ENCODE measurements at places on chromosomes 2 and 18. TPM values are rescaled to one million over a fixed set of nuclear protein-coding genes. Genes with fewer than 3 reads are reported as not detected.

- peak overlapping the region; percentile 65 for H3K27ac ChIP-seq
- peak overlapping the region; percentile 50 for H3K4me3 ChIP-seq
- H3K27me3 ChIP-seq: no peaks in the 10 kb centered on the region
- no peaks in the 10 kb centered on the region for H3K36me3 ChIP-seq
Measured at GRCh38 chr2:177165721-177166711, 46.6 kb upstream of the HNRNPA3 start.

- DNase-seq: no peak
- no peak overlapping the region for H3K27ac ChIP-seq
- H3K27me3 ChIP-seq: no peaks in the 10 kb centered on the region
- peaks cover 15% of the 10 kb centered on the region for H3K4me1 ChIP-seq
- no peaks in the 10 kb centered on the region for H3K36me3 ChIP-seq
- H3K4me3 ChIP-seq: no peak overlapping the region
Measured at GRCh38 chr2:44358503-44358902, 2.8 kb downstream of the PREPL start.

- H3K4me1 ChIP-seq: no peaks in the 10 kb centered on the region
- H3K27ac ChIP-seq: no peak overlapping the region
- H3K4me3 ChIP-seq: no peak overlapping the region
Measured at GRCh38 chr18:74856434-74856833, 258.8 kb downstream of the ZNF407 start.

DNA sequence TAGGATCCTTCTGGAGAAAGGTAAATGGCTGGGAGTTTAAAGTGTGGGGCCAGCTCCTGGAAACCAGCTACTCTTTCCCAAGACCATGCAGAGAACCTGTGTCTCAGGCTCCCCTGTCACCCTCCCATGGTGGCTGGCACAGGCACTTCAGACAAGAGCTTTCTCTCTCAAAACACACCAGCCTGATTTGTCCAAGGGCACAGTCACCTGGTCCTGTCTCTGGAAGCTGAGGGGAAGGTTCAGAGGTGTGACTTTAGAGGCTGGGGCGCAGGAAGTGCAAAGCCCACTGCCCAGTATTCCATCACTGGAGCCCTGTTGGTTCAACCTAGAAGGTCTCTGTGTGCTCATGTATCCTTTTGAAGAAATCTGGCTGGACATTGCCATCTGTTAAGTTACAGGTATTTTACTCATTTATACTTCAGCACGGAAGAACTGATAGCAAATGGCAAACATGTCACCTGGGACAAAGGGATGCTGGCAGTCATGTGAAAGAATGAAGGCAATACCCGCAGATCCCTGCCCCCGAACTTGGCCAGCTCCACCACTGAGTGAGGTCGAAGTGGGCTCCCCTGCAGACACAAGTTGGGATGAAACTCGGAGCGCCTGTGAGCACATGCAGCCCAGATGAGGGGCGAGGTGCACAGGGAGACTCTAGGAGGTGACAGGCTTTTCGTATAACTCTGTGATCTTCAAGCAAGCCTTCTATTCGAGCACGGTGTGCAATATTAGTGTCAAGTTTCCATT, 96.9 kb upstream of the MGAT4A start:
- no peaks in the 10 kb centered on the region for H3K4me1 ChIP-seq
- no peak overlapping the region for H3K27ac ChIP-seq
- H3K27me3 ChIP-seq: no peaks in the 10 kb centered on the region
- DNase-seq: no peak
- no peak overlapping the region for H3K4me3 ChIP-seq
- no peaks in the 10 kb centered on the region for H3K36me3 ChIP-seq

- no peaks in the 10 kb centered on the region for H3K36me3 ChIP-seq
- no peak overlapping the region for H3K4me3 ChIP-seq
- H3K4me1 ChIP-seq: peaks cover 13% of the 10 kb centered on the region
- DNase-seq: no peak
Measured at GRCh38 chr2:85678377-85678776, 10.4 kb upstream of the SFTPB start.

DNA sequence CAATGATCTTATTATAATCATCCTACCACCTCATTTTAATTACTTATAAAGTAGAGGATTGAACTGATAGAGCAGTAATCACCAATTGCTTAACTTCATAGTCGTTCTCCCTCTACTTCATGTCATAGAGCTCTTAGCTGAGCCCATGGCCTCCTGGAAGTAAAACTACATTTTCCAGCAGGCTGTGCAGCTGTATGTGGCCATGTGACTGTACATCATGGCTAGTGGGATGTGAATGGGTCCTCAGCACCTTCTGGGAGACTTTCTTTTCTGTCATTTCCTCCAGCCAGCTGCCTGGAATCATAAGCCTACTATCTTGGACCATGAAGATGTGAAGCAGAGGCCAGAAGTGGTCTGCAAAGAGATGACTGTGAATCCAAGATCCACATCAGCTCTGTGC, 128.7 kb upstream of the SKOR2 start:
- no peak for DNase-seq
- peaks cover 57% of the 10 kb centered on the region for H3K27me3 ChIP-seq
- H3K4me3 ChIP-seq: no peak overlapping the region
- no peaks in the 10 kb centered on the region for H3K36me3 ChIP-seq
- no peaks in the 10 kb centered on the region for H3K4me1 ChIP-seq

- DNase-seq: no peak
- no peak overlapping the region for H3K27ac ChIP-seq
- peaks cover 12% of the 10 kb centered on the region for H3K4me1 ChIP-seq
- H3K4me3 ChIP-seq: no peak overlapping the region
- no peaks in the 10 kb centered on the region for H3K27me3 ChIP-seq
Measured at GRCh38 chr2:95315801-95316411, 18.8 kb downstream of the KCNIP3 start.

GRCh38 chr2:241724259-241724974, 10.0 kb upstream of the D2HGDH start:
- no peaks in the 10 kb centered on the region for H3K27me3 ChIP-seq
- DNase-seq: no peak
- no peak overlapping the region for H3K27ac ChIP-seq
- H3K4me1 ChIP-seq: no peaks in the 10 kb centered on the region
- no peak overlapping the region for H3K4me3 ChIP-seq

DNA sequence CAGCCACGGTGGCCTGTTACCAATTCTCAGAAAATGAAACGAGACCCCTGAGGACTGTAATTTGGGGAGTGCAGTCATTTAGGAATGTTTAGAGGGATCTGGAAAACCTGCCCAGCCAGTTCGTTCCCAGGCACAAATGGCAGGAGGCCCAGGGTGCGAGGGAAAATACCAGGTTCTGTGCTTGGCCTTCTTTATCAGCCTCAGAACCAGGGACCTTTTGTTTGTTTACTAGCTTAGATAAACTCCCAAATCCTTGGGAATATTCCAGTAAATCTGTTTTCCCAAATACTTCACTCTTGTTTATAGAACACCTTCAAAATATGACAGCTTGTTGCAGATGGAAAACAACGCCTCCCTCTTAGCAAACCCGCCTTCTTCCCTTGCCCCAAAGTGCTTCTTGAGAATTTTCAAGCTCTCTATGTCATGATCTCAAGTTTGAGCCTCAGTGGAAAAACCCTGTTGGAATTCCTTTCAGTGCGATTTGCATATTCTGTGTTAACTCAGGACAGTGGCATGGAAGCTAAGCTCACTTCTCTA, 400.3 kb upstream of the SMIM21 start:
- DNase-seq: no peak
- no peak overlapping the region for H3K4me3 ChIP-seq
- H3K27ac ChIP-seq: no peak overlapping the region
- H3K27me3 ChIP-seq: no peaks in the 10 kb centered on the region

GRCh38 chr18:77062518-77063003, 70.0 kb downstream of the MBP start:
- H3K4me3 ChIP-seq: no peak overlapping the region
- no peaks in the 10 kb centered on the region for H3K36me3 ChIP-seq
- H3K27me3 ChIP-seq: no peaks in the 10 kb centered on the region
- H3K27ac ChIP-seq: no peak overlapping the region

- H3K4me1 ChIP-seq: peaks cover 30% of the 10 kb centered on the region
- H3K4me3 ChIP-seq: peak overlapping the region; percentile 47
Measured at GRCh38 chr2:120934574-120935338, 199.1 kb downstream of the GLI2 start.

GRCh38 chr18:75408554-75409506, 18.7 kb downstream of the SMIM21 start:
- peaks cover 14% of the 10 kb centered on the region for H3K4me1 ChIP-seq
- peak; percentile 98 for DNase-seq
- no peak overlapping the region for H3K27ac ChIP-seq
- no peaks in the 10 kb centered on the region for H3K36me3 ChIP-seq

- H3K27ac ChIP-seq: no peak overlapping the region
- H3K4me3 ChIP-seq: no peak overlapping the region
- H3K27me3 ChIP-seq: no peaks in the 10 kb centered on the region
- H3K4me1 ChIP-seq: no peaks in the 10 kb centered on the region
- H3K36me3 ChIP-seq: no peaks in the 10 kb centered on the region
- no peak for DNase-seq
Measured at GRCh38 chr18:44973282-44973681, 292.6 kb downstream of the SETBP1 start.

- H3K4me3 ChIP-seq: no peak overlapping the region
- H3K27ac ChIP-seq: no peak overlapping the region
- no peaks in the 10 kb centered on the region for H3K36me3 ChIP-seq
- H3K4me1 ChIP-seq: no peaks in the 10 kb centered on the region
- no peak for DNase-seq
- H3K27me3 ChIP-seq: no peaks in the 10 kb centered on the region
Measured at GRCh38 chr2:149538138-149538833, 49.3 kb downstream of the MMADHC start.

DNA sequence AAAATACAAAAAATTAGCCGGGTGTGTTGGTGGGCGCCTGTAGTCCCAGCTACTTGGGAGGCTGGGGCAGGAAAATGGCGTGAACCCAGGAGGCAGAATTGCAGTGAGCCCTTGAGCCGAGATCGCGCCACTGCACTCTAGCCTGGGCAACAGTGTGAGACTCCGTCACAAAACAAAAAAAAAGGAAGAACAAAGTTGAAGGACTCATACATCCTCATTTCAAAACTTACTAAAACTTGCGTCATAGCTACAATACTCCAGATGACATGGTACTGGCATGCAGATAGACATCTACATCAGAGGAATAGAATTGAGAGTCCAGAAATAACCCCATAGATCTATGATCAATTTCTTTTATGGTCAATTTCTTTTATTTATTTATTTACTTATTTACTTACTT, 13.6 kb upstream of the CYP27C1 start:
- DNase-seq: no peak
- no peaks in the 10 kb centered on the region for H3K27me3 ChIP-seq
- H3K36me3 ChIP-seq: no peaks in the 10 kb centered on the region
- H3K4me1 ChIP-seq: no peaks in the 10 kb centered on the region
- no peak overlapping the region for H3K27ac ChIP-seq

GRCh38 chr18:59282341-59282740, 9.1 kb upstream of the RAX start:
- H3K36me3 ChIP-seq: no peaks in the 10 kb centered on the region
- H3K27ac ChIP-seq: no peak overlapping the region
- peaks cover 83% of the 10 kb centered on the region for H3K27me3 ChIP-seq
- H3K4me1 ChIP-seq: no peaks in the 10 kb centered on the region

- H3K27ac ChIP-seq: no peak overlapping the region
- peaks cover 28% of the 10 kb centered on the region for H3K27me3 ChIP-seq
- no peak for DNase-seq
- no peaks in the 10 kb centered on the region for H3K36me3 ChIP-seq
- no peak overlapping the region for H3K4me3 ChIP-seq
Measured at GRCh38 chr2:75100011-75100800, 99.1 kb downstream of the TACR1 start.

DNA sequence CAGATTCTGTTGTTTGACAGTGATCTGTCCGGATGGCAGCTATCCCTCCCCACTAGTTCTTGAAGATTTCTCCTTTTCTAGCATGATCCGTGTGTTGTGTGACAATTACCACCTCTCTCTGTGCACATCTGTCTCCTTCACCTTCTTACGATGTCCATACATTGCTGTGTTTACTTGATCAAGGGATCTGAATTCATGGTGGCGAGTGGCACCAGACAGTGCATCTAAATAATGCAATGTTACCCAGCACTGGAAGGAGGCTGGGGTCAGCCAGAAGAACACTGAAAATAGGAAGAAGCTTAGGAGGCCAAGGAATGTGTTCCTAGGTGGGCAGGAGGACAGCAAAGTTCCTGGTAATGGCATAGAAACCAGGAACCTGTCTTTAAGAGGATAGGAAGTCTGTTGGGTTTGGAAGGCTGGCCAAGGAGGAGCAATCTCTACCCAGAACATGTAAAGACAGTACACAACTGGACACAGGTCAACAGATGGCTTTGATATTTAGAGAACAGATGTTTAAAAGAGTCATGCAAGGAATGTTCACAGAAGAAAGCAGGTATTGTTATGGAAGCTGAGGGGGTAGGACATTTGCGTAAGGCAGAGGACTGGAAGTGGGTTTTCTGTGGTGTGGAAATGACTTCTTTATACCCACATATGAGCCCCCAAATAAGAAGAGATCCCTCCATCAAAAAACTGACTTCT, 126.4 kb downstream of the HRH4 start:
- no peak overlapping the region for H3K4me3 ChIP-seq
- H3K36me3 ChIP-seq: no peaks in the 10 kb centered on the region
- H3K27me3 ChIP-seq: peaks cover 28% of the 10 kb centered on the region
- no peak overlapping the region for H3K27ac ChIP-seq

DNA sequence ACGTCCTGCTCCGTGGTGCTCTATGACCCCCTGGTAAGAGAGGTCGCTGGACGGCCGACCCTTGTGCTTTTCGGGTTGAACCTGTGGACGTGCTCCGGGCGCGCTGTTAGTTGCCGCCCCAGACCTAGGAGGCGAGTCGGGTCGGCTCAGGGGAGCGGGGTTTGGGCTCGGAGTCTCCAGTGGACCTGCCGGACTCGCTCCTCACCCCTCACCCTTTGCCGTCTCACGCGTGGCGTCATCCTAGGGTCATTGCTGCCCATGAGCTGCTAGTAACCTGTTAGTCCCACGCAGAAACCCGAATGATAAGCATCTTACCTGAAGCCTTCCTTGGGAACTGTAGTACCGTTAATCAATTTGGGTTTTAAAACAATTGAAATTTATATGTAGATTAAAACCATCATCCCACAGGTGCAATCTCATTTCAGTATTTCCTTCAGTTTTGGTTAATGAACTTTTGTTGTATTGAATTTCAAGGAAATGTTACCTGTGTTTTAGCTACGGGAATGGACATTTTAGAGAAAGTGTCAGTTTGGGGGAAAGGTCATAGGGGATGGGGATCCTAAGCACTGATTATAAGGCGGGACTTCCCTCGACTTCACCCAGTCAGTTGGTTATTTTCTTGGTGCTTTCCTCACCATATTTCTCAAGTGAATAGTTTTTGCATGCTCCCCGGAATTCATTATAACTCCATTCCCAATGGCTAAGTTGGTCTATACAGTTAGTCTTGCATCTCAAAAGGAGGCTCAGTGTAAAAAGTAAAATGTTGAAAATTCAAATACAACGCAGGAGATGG, 536 bp downstream of the ELP2 start:
- H3K4me3 ChIP-seq: peak overlapping the region; percentile 98
- H3K4me1 ChIP-seq: peaks cover 22% of the 10 kb centered on the region
- peak overlapping the region; percentile 100 for H3K27ac ChIP-seq
- no peak for DNase-seq
- no peaks in the 10 kb centered on the region for H3K27me3 ChIP-seq

Gene SKOR2
- not detected for total RNA-seq

Gene CRIM1
- 27.2 TPM for total RNA-seq

Gene DSG2
- 123 TPM for total RNA-seq

Gene TUBA3D
- not detected for total RNA-seq

Gene OR6B2
- total RNA-seq: not detected

Gene CEP192
- total RNA-seq: 24.3 TPM

Gene EMX1
- total RNA-seq: 3.1 TPM

Gene AFF3
- total RNA-seq: 0.61 TPM

Gene NLRC4
- not detected for total RNA-seq

Gene SLC38A11
- not detected for total RNA-seq

Gene CD207
- not detected for total RNA-seq
